T-helper 2 cell (primary cell): ENCODE measurements at places on chromosomes 7 and 10.

- no peak for DNase-seq
Measured at GRCh38 chr7:101972627-101973026, 155.2 kb downstream of the CUX1 start.

DNA sequence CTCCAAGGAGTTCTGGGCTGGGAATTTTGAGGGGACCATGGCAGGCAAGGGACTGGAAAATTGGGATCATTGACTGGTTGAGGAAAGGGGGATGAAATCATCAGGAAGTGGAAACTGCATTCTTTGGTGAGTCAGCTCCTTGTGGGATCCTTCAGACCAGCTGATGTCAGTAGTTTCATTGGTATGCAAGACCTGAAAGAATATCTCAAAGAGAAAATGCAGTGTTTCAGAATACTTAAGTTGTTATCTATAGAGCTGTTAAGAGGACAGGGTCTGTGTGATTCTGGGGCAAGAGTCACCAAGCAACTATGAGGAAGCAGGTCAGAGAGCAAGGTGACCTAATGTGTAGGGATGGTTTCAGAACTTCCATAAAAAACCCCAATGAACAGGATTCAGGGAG is 595.9 kb upstream of the AUTS2 start:
- DNase-seq: no peak

- DNase-seq: no peak
Measured at GRCh38 chr10:68142761-68143160, 33.5 kb downstream of the MYPN start.

- no peak for DNase-seq
Measured at GRCh38 chr7:44650772-44651171, 44.3 kb downstream of the OGDH start.

DNA sequence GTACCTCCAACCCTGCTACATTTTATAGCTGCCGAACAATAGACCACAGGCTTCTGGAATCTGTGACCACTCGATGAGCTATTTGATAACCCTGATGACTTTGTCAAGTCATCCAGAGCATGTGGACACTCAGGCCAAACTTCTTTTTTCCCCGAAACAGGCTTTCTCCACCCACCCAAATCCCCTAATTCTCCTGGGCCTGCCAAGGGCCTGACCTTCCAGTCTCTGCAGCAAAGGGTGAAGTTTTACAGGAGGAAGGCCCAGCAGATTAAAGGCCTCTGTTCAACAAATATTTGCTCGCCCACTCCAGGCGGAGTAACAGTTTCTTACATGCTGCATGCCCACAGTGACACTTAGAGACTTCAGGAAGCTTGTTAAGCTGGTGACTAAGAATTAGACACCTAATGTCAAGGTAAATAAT is 2.0 kb downstream of the JCAD start:
- no peak for DNase-seq

DNA sequence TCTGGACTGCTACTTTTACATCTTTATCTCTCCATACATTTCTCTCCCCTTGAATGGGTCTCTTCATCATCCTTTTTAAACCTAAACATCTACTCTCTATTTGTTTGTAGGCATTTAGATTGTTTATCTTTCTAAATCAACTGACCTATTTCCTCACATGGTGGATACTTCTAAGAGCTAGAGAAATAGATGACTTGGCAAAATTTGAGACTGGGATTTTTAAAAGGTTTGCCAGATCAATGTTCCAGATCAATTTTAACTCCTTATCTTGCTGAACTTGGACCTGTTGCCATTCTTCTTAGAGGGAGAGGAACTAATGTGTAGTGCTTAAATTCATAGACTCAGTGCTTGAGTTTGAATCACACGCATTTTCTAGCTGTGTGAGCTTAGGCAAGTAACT is 144.2 kb upstream of the STEAP4 start:
- DNase-seq: no peak

DNA sequence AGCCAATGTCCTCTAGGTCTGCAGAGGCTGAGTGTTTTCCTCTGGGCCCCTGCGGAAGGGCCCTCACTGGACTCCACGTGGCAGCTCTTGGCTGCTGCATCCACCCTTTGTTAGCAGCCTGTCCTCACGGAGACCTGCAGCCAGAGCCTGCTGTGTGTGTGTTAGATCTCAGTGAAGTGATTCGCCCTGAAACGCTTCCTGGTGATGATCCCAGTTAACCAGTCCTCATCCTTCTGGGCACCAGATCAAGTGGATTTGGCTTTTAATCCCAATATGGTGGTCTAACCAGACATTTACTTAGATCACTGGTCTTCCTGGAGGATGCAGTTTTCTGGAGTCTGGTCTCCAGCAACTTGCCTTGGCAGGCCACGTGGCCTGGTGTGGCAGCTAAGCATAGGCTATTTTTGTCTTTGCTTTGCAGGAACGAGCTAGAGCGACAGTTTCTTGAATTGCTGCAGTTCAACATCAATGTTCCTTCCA is 39.5 kb upstream of the GJD4 start:
- DNase-seq: no peak

GRCh38 chr10:101560298-101561067 is 27.6 kb downstream of the POLL start:
- no peak for DNase-seq

GRCh38 chr7:31488562-31489203 is 25.2 kb upstream of the ITPRID1 start:
- DNase-seq: no peak
